ENCODE measurements at places on chromosomes 1 and 21.

DNA sequence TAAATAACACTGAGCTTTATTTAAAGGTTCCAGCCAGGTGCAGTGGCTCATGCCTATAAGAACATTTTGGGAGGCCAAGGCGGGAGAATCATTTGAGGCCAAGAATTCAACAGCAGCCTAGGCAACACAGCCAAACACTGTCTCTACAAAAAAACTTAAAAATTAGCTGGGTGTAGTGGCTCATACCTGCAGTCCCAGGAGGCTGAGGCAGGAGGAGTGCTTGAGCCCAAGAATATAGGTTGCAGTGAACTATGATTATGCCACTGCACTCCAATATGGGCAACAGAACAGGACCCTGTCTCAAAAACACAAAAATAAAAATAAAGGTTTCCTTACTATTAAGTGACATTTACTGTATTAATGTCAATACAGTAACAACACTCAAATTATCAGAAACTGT lies 2.1 kb downstream of the TAF12 start:
- no peak for DNase-seq

GRCh38 chr1:119225831-119226230 lies 85.4 kb upstream of the WARS2 start:
- no peak for DNase-seq

DNA sequence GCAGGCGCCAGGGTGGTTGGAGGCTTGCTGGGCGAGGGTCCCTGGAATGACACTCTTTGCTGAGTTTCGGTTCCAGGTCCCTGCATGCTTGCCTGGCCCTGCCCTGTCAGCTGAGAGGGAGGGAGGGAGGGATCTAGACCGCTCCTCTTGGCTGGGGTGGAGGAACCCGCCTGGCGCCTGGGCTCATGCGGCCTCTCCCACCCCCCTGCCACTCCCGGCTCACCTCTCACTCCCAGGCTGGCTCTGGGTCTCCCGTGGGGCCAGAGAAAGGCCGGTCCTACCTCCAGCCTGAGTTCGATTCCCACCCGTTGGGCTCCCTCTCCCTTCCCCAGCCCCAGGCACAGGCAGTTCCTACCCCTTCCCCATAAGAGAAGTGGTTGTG lies 19.0 kb upstream of the IFNLR1 start:
- DNase-seq, result no peak

DNA sequence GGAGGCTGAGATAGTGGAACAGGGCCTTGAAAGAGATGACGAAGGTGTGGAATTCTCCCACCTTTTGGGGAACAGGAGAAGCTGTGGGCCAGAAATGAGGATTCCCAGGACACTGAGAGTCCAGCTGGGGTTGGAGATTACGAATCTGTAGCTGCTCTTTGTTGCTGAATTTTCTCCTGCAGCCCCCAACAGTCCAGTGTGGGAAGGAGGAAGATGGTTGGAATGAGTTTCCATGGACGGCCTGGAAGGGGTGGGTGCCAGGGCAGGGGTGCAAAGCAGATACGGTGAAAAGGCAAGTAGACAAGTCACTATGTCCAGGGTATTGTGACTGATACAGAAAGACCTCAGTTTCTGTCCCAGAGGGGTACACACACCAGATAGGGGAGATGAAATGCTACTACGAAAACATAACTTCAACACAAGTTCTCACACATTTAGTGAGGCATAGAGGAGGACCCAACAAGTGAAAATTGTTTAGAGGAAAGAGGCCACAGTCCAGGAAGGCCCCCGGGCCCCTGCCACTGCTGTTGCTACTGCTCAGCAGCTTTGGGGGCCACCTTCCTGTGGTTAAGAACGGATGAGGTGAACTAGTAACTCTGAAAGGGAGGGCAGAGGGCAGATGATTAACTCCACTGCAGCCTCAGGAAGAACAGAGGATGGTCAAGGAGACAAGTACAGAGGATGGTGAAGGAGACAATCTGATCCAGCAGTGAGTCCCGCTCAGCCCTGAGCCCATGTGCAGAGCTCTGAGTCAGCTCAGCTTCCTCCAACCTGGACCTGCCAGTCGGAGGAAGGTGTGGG lies 7.3 kb downstream of the CD244 start:
- DNase-seq, result no peak

DNA sequence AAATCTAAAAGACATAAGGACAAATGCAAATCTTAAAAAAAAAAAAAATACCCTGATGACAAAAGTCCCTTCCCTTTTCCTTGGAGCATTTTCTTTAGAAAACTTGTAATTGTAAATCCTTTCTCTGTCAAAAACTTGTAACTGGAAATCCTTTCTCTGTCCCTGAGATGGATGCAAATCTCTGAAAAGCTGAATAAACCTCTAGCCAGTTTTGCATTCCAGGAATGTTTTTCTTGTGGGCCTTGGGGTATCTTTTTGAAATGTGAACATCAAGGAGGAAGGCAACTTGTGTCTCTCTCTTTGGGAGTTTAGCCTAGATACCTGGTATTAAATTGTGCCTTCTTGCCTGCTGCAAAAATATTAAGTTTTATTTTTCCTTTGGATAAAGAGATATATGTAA lies 305.3 kb downstream of the KCNT2 start:
- DNase-seq, result no peak

- peak; percentile 81 for DNase-seq
Measured at GRCh38 chr1:115430441-115431158, 92.6 kb upstream of the NGF start.

- no peak for DNase-seq
Measured at GRCh38 chr1:151384584-151384983, 12.1 kb upstream of the SELENBP1 start.

- no peak for DNase-seq
Measured at GRCh38 chr21:45074048-45074817, at the start of gene ADARB1. TSS of gene ADARB1 (plus strand) at chr21:45074580. CDS start at chr21:45171657, 97,077 bp downstream.

GRCh38 chr1:161994175-161994668 lies 29.4 kb downstream of the OLFML2B start:
- DNase-seq, result no peak

GRCh38 chr1:226548256-226549093 lies at the start of gene STUM:
TSS of gene STUM (plus strand) at chr1:226548764. CDS start at chr1:226548905, 141 bp downstream.
- no peak for DNase-seq

All from skeletal muscle cell (primary cell).